ENCODE measurements at places on chromosomes 5 and 9.

DNA sequence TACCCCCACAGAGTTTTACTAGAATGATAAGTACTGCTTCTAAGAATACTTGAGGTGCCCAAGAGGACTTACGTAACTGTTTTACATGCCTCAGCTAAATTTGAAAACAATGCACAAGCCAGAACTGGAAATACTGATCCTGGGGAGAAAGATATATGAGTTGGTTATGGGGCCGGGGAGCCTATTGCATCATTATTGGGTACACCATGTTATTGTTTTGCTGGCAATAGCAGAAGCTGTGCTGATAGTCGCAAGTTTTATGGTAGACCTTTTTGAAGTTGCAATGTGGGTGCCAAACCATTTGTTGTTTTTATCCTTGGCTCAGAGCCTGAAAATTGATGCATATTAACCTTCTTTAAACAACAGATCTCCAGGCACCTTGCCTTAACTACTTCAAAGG is 108.4 kb upstream of the DHFR start:
- no peaks in the 10 kb centered on the region for H3K27me3 ChIP-seq
- DNase-seq: no peak
- no peak overlapping the region for H3K27ac ChIP-seq
- H3K4me3 ChIP-seq: no peak overlapping the region

GRCh38 chr9:133205996-133206931 is 2.8 kb downstream of the OBP2B start:
- no peak overlapping the region for H3K4me3 ChIP-seq
- H3K27ac ChIP-seq: no peak overlapping the region
- H3K27me3 ChIP-seq: no peaks in the 10 kb centered on the region
- H3K36me3 ChIP-seq: no peaks in the 10 kb centered on the region
- no peaks in the 10 kb centered on the region for H3K4me1 ChIP-seq

DNA sequence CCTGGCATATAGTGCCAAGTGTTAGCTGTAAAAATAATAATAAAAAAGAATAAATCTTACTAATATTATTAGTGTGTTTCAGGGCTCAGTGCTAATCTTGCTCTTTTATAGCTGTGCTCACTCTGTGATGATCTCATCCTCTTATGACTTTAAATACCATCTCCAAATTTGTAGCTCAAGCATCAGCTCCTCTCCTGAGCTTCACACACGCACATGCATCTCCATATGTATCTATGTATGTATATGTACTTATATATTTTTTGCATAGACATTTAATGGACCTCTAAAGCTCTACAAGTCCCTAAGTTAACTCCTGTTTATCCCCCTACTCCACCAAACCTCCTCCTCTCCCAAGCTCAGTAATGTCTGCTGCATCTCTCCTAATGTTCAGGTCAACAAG is 170.8 kb upstream of the NR3C1 start:
- no peak for DNase-seq
- no peak overlapping the region for H3K27ac ChIP-seq
- no peaks in the 10 kb centered on the region for H3K27me3 ChIP-seq
- H3K4me1 ChIP-seq: no peaks in the 10 kb centered on the region

GRCh38 chr9:20442461-20443319 is 179.6 kb downstream of the MLLT3 start:
- no peaks in the 10 kb centered on the region for H3K27me3 ChIP-seq
- H3K36me3 ChIP-seq: no peaks in the 10 kb centered on the region
- peaks cover 9% of the 10 kb centered on the region for H3K4me1 ChIP-seq
- no peak overlapping the region for H3K27ac ChIP-seq
- no peak for DNase-seq
- H3K4me3 ChIP-seq: no peak overlapping the region

DNA sequence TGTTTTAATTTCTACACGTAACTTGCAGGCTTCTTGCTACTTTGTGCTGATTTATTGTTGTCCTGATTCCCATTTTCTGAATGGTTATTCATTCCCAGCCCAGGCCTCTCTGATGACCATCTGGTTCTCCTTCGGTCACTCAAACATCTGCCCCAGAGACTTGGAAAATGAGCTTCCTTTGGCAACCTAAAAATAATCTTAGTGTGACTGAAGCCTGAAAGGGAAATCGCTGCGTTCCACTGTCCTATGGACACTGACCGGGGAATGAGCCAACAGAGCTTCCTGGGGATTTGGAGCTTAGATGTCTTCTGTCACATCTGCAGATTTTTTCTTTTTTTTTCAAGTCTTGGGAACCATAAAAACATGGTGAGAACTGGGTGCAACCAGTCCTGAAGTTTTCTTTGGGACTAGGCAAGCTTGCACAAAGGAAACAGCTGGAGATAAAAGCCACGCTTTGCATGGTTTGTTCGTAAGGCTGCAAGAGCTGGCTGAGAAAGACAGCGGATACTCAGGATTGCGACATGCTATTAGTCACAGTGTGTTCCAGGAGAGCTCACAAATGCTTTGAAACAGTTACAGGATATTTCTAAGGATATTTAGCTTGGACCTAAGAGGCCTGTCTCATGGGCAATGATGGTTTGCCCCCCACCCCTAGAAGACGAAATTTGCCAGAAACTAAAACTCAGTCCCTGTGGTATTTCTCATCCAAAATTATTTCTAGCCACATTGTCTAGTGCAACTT is 146.2 kb downstream of the GOLPH3 start:
- H3K36me3 ChIP-seq: no peaks in the 10 kb centered on the region
- H3K27ac ChIP-seq: no peak overlapping the region
- no peaks in the 10 kb centered on the region for H3K27me3 ChIP-seq
- no peak for DNase-seq
- H3K4me1 ChIP-seq: no peaks in the 10 kb centered on the region

DNA sequence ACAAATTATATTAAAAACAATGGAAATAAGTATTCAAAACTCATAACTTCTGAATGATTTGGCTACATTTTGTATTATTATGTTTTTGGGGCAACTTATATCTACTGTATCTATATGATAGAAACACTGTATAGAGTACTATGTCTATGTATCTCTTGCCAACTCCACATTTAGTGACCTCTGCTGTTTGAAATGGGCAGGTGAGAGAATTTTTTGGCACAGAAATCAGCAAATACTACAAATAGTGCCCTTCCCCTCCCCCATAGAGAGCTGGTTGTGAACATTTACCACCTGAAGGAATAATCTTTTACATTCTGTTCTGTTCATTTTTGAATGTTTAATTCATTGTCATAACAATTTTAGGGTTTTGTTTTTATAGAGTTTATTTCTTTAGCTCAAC is 545.3 kb downstream of the PDE4D start:
- no peaks in the 10 kb centered on the region for H3K36me3 ChIP-seq
- H3K4me1 ChIP-seq: no peaks in the 10 kb centered on the region
- H3K27me3 ChIP-seq: no peaks in the 10 kb centered on the region
- DNase-seq: no peak
- H3K27ac ChIP-seq: no peak overlapping the region

- no peak for DNase-seq
- no peaks in the 10 kb centered on the region for H3K4me1 ChIP-seq
- H3K4me3 ChIP-seq: no peak overlapping the region
Measured at GRCh38 chr5:101306391-101307137, 403.5 kb upstream of the ST8SIA4 start.
